ENCODE measurements at places on chromosomes 7 and 10.
A peak's percentile ranks its signal among the peaks of the same experiment; 100 is the strongest.

GRCh38 chr7:137998250-137998649 is 3.6 kb downstream of the CREB3L2 start:
- DNase-seq, result no peak

DNA sequence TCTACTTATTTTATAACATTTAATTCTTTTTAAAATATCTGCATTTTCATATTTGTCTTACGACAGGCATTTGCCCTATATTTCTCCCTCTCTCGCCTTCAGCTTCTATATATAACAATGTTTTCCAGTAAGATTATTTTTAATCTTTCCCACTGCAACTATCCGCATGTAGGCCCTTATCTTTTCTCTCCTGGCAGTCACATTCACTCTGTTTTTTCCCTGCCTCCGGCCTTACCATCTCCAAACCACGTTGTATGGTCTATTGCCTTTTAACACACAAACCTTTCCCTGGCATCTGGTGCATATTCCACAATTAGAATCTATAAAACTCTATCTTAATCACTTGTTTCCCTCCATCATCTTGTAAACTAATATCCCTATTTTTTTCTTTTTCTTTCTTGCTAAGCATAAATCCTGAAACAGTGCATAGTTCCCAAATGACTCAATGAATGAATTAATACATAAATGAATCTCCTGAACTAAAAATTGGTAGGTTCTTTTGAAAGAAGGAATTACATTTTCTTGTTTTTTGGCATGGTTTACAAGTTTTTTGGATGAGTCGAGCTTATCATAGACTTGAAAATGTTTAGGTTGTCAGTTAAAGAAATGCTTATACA is 173.2 kb downstream of the SEMA3A start:
- DNase-seq, result no peak

GRCh38 chr7:92758796-92759431 is 77.5 kb downstream of the CDK6 start:
- DNase-seq, result no peak

DNA sequence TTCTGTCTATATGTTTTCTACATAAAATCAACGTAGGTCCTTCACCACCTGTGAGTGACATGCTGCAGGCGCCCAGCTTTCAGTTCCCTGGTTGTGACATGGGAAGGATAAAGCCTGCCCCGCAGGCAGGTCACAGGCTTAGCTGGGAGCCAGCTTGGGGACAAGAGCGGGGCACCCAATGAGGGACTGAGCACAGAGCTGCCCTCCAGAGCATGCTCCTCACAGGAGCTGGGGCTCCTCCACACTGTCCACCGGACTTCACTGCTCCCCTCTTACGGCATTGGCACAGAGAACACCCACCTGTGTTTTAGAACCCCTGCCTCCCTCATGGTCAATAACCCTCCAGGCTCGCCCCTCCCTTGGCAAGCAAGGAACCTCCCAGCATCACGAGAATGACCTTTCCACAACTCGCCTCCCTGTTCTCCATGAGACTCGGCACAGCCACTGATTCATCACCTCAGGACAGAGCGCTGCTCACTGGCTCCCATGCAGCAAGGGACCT is 187.1 kb downstream of the TNS3 start:
- no peak for DNase-seq

DNA sequence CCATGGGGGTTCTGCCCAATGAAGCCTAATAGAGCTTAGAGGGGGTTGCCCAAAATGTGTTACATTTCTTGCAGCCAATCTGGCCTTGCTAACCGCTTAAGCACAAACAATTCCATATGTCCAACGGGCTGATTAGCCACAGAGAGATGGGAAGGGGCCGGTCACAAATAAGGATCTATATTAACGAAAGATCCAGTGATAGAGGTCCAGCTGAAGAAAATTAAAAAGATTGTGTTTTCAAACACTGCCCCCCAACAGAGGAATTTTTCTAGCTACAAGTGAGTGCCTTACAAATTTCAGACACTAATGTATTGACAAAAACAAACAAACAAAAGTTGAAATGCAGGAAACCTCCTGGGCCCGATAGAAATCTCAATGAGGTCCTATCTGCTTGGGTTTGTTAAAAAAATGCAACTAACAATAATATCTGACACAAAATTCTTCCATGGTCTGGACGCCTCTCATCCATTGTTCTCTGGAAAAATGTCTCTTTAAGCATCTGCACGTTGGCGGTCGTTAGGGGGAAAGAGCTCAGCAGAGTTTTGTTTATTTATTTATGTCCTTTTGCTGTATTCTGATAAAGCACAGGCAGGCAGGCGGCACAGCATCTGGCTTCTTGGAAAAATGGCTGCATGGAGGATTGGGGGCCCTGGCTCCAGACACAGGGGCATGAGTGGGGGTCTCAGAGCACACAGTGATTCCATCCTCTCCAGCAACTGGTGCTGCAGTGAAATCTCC is 402.0 kb downstream of the RPS24 start:
- peak; percentile 14 for DNase-seq

Measured in dermis microvascular lymphatic vessel endothelial cell (primary cell).